ENCODE measurements at places on chromosomes 3 and 15.

GRCh38 chr3:94372026-94372425 lies 309.2 kb downstream of the NSUN3 start:
- no peak for DNase-seq

GRCh38 chr3:123633530-123633929 lies 48.7 kb upstream of the HACD2 start:
- DNase-seq, result no peak

DNA sequence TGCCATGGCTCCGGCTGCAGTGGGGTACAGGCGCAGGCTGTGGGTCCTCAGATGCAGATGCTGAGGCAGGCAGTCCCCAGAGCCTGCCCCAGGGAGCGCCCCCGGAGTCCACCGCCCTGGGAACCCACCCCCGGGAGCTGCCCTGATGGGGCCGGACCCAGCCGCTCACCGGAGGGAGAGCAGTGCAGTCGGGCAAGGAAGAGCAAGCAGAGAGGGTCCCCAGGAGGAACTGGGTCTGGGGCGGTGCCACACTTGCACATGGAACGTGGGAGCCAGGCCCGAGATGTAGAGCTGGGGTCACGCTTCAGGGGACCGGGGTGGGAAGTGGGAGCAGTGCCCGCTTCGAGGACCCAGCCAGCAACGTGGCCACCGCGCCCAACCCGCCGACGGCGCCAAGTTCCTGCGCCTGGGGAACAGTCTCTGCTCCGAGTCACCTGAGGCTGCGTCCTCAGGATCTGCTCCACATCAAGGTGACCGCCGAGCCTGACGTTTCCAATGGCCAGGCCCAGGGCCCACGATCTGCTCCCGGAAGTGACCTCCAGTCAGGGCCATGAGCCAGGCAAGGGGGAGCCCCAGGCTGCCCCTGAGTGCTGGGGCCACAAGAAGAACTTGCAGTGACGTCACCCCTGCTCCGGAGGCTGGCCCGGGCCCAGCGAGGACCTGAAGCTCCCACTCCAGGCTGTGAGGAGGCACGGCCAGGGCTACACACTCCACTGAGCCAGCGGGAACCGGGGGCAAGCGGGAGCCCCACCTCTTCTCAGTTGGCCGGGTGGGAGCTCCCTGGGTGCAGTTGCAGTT lies 27.0 kb upstream of the TFG start:
- no peak for DNase-seq

GRCh38 chr3:153319705-153320554 lies 157.9 kb downstream of the RAP2B start:
- DNase-seq, result no peak
